Glutamatergic neuron (in vitro differentiated cells): ENCODE measurements at places on chromosomes 4 and X.
A peak's percentile ranks its signal among the peaks of the same experiment; 100 is the strongest.

GRCh38 chr4:2793586-2794485, 951 bp downstream of the SH3BP2 start:
- DNase-seq = peak; percentile 38

DNA sequence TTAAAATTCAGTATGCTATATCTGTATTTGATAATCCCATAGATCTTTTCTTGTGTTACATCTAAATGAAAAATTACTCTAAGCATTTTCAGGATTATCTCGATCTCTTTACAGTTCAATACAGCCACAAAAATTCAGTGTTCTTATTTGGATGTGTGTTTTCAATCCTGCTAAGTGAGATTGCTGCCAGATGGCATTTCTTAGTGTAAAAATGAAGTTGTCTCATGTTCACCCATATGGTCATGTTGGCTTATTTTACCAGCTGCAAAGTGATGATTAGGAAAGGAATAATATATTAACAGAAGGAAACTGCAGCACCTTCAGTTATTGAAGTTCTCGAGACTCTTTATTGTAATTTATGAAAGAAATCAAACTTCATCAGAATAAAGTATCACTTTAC, 12.1 kb upstream of the FAM47A start:
- no peak for DNase-seq

GRCh38 chr4:96543346-96543745, 703.5 kb downstream of the PDHA2 start:
- DNase-seq = no peak

- peak; percentile 92 for DNase-seq
These were observed 482 bp upstream of the CDS1 start for GRCh38 chr4:84582302-84582987.
